ENCODE measurements at places on chromosomes 7 and 10.

- no peak for DNase-seq
These were observed 156.3 kb downstream of the NRP1 start for GRCh38 chr10:33178026-33178755.

- DNase-seq: no peak
These were observed 182.1 kb upstream of the CDC14C start for GRCh38 chr7:48742079-48742798.

DNA sequence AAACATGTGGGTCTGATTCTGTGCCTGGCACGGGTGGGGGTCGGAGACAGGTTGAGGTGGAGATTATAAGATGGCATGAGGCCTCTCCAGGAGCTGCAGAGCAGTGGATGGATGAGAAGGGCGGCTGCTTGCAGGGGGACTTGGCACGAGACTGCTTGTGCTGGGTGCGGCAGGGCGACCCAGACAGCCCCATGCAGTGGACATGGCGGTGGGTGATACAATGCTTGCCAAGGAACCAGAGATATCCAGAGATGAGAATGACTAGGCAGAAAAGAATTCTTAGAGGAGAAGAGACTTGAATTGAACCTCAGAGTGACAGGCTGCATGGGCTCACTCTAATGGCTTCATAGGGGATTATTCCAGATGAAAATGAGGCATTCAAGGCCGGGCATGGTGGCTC lies 145.4 kb downstream of the NEURL1 start:
- no peak for DNase-seq

GRCh38 chr10:100819424-100819823 lies 74.0 kb downstream of the PAX2 start:
- no peak for DNase-seq

- no peak for DNase-seq
These were observed 497 bp upstream of the RAB11FIP2 start for GRCh38 chr10:118047157-118047719.

- no peak for DNase-seq
These were observed 472.0 kb downstream of the RPS24 start for GRCh38 chr10:78505657-78506056.

DNA sequence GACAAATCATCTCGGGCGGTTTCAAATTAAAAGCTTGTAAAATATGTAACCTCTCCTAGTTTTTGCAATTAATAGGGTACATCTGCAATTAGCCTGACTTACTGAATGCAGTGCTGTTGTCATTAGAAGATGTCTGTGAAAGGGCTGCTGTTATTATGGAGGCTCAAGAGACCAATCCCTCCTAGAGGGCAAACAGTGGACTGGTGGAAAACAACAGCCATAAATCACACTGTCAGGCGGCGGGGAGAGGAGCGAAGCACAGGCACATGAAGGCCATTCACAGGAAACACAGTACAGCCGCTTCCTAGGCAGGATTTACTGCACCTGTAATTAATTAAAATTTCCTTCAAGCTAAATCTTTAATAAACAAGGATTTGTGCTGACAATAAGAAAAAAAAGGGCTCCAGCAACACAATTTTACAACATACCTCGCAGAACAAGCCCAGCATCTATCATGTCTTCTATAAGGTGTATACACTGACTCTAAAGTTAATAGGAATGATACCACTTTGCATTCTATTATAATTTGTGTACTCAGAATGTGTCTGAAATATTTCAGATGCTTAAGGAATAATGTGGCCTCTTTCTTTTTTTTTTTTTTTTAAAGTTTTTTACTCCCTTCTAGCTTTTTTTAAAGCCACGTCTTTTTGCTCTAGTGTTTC lies 50.7 kb downstream of the ERCC6 start:
- no peak for DNase-seq

DNA sequence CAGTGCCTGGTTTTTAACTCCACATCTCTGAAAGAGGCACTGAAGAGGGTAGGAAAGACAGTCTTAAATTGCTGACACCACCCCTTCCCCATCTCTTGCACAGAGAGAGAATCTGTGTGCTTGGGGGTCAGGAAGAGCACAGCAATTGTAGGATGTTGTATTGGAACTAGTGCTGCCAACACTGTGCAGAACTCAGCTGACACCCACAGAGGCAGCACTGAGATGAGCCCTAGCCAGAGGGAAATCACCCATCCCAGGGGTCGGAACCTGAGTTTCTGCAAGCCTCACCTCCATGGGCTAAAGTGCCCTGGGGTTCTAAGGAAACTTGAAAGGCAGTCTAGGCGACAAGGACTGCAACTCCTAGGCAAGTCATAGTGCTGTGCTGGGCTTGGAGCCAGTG lies 11.0 kb upstream of the TNKS2 start:
- no peak for DNase-seq

DNA sequence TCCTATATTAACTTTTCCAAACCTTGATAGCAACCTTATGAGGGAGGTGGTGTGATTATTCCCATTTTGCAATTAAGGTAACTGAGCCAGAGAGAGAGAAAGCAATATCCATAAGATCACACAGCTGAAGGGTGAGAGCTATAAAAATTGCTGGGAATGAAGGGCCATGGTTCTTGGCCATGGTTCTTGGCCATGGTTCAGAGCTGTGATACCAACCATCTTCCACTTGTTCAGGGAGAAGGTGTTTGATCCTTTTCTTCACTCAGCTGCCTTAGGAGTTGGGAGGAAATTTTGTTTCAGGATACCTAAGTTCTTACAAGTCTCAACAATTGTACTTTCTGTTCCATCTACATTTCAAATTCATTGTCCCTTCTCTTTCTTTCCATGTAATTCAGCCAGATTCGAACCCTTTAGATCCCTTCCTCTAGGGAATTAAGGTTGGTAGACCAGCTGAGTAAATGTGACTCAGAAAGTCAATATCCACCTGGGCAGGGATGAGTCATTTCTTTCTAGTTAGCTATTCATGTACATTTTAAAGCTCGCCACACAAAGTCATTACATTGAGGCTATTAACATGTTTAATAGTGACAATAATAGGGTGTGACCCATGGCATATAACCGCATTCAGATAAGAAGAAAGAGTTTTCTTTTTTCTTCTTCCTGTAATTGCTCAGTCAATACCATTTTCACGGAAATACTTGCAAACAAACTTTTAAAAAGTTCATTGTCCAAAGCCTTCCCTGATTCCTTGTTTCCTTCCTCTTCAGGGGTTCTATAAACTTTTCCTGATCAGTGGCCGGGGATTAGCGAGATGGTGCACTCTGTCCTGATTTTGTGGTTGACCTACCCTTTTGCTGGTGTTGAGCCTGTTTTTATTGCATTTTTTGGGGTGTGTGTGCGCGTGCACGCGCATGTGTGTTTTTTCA lies 143.4 kb downstream of the TCF7L2 start:
- no peak for DNase-seq

DNA sequence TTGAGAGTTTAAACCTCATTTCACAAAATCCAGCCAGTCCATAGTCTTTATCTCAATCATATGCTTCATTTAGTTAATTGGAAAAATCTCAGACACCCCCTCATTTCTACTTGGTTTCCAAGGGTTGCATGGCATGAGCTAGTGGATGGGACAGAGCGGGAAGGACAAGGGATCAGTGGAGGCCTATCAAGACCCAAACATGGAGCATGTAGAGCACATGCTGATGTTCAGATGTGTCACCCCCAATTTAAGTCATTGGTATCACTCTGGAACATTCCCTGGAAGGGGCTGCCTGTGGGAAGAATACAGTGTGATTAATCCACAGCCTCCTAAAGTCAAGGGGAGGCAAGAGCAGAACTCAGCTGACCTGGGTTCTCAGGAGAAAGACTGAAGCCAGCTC lies 2.3 kb downstream of the C10orf71 start:
- no peak for DNase-seq

DNA sequence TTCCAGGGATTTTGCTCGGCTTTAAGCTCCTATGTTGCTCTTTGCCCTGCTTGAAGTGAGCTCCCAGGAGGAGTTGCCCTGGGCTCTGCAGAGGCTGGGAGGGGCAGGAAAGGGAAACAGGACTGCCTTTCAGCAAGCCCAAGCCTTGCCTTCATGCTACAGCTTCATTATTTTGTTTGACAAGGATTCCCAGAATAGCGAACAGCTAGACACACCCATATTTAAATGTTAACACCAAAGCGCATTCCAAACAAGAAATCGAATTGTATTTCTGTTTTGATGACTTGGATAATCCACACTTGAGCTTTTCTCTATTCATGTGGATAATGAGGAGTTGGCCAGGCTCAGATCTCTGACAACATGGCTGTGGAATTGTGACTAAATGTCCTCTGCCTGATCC lies 6.3 kb downstream of the KIAA1217 start:
- no peak for DNase-seq
